Glutamatergic neuron (in vitro differentiated cells): ENCODE measurements at places on chromosomes 3 and 15.

DNA sequence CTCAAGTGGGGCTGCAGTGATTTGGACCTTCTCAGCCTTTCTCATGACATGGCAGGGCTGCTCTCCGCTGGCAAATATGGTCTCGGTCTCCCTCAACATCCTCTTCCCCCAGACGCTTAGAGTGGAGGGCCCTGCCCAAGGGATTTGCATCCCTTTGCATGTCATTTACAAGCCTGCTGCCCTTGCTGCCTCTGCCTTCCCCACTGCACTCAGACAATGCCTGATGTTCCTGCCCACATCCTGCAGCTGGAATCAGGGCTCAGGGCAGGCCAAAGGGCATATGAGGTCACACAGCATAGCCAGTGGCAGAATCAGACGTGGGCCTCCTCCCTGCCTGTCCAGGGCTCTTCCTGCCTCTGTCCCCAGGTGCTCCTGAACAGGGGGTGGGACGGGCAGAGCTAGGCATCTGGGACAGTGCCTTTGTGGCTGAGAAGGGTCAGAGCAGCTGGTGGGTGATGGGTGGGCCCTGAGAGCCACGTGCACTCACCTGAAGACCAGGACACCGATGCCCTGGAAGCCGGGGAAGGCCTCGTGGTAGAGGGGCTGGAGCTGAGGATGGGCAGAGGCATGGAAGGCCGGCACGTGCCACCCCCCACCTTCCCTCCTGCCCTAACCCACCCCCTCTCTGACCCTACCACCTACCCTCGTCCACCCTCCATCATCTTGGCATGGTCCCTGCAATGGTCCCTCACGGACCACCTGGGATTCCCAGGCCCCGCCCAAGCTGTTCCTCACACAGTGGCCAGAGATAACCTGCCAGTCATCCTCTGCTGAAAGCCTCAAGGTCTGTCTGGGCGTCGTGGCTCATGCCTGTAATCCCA lies 27.4 kb upstream of the GOLGA6C start:
- peak; percentile 24 for DNase-seq

- no peak for DNase-seq
Measured at GRCh38 chr3:126782536-126782935, 78.5 kb downstream of the CHCHD6 start.

GRCh38 chr3:102180280-102180931 lies 254.4 kb upstream of the ZPLD1 start:
- no peak for DNase-seq

- DNase-seq: no peak
Measured at GRCh38 chr3:157285966-157286365, 126.0 kb upstream of the CCNL1 start.

GRCh38 chr15:64640146-64640871 lies 135.1 kb downstream of the RBPMS2 start:
- DNase-seq: no peak

DNA sequence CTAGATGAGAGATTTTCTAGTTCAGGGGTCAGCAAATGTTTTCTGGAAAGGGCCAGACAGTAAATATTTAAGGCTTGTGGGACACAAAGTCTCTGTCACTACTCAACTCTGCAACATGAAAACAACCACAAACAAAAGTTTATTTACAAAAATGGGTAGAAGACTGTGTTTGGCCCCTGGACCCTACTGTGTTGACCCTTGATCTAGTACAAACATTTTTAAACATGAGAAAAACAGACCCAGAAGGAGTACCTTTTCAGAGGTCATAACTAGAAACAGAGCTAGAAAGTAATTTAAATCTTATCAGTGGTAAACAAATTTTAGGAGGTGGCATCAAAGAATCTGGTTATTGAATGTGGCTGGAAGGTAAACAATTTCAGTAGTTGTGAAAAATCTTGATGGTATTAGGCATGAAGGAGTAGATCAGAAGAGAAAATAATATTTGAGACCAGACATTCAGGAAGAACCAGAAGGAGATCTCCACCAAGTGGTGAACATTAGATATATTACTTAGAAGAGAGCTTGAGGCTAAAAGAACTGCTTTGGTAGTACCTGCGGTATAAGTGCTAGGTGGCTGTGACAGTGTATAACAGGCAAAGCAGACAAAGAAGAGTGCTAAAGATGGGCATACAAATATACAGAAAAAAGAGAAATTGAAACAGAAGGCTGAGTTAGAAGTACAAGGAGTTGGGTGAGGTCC lies 101.7 kb downstream of the NR1I2 start:
- DNase-seq: no peak

DNA sequence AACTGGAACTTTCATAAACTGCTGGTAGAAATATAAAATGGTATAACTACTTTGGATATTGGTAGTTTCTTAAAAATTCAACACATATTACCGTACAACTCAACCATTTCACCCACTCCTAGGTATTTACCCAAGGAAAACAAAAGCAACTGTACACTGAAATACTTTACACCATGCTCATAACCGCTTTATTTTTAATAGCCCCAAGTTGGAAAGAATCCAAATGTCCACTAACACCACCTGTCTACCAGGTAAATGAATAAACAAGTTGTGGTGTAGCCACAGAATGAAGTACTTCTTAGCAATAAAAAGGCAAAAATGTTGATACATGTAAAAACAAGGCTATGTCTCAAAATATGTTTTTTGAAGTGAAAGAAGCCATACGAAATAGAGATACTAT lies 215.9 kb upstream of the PEX5L start:
- DNase-seq: no peak
